ENCODE measurements at places on chromosomes 6 and 20. TPM values are rescaled to one million over a fixed set of nuclear protein-coding genes. Genes with fewer than 3 reads are reported as not detected.

DNA sequence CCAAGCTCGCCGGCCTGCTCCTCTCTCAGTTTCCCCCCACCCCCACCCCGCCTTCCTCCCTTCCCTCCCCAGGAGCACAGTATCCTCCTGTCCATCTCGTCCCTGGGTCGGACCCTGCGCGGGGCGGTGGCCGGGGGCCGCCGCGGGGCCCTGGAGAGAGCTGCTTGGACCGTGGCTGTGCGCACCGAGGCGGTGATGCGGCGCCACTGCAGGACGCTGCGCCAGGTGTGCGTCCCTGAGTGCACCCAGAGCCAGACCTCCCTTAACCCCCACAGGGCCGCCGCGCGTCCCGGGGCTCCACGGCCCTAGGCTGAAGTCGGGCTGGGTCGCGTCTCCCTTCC, 2.2 kb downstream of the C20orf204 start:
- DNase-seq: no peak

- DNase-seq: no peak
Observed at GRCh38 chr6:145139140-145139850, 596.0 kb downstream of the EPM2A start.

- peak; percentile 44 for DNase-seq
Observed at GRCh38 chr20:31764641-31765305, 25.7 kb downstream of the TPX2 start.

GRCh38 chr6:91715171-91715805, 1128.4 kb upstream of the MAP3K7 start:
- no peak for DNase-seq

Gene DEFB126
- total RNA-seq: not detected

Gene RNF144B
- total RNA-seq: 17.5 TPM

Gene OLIG3
- total RNA-seq: not detected

Gene PLG
- not detected for total RNA-seq
